Activated naive CD4-positive, alpha-beta T cell treated with anti-CD3 and anti-CD28 coated beads, Interleukin-2, amount 10 ng/mL, durations not matched to agents 7 days and 5 days (primary cell): ENCODE measurements at places on chromosomes 5 and 9.

DNA sequence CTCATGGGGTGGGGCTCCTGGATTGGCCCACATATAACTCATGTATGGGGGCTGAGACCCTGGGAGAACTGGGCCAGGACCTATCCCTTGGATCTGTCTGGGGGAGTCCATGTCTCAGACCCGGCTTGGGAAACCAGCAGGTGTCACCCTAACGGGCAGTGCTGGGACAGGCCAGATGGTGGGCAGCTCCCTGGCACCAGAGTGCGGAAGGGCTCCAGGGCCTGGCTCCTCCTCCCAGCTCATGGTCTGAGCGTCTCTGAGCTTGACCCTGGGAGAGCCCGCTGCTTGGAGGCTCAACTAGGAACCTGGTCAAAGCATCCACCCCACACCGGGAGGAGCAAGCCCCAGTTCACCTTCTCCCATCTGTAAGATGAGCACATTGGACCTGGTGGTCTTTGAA, 15.5 kb upstream of the NCS1 start:
- DNase-seq: no peak

DNA sequence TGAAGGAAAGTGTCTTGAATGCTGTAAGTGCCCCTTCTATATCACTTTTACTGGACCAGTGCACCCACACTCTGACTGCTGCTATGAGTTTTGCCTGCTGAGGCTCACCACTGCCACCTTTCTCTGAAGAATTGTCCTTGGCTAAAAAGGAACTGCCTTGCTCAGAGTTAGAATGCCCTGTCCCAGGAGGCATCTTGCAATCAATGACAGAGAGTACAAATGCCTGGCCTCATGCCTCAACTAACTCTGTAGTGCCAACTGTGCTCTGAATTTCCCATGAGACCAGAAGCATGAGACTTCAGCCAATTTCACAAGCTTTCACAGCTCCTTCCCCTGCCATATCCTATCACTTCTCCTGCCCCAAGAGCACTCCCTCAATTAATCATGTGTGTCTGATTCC, 569.7 kb downstream of the ZNF608 start:
- DNase-seq: no peak

GRCh38 chr9:73597771-73598170, 446.1 kb downstream of the ANXA1 start:
- no peak for DNase-seq

- DNase-seq: no peak
Measured at GRCh38 chr9:97470076-97470475, 31.4 kb upstream of the TMOD1 start.

GRCh38 chr5:160692271-160692670, 159.7 kb downstream of the ATP10B start:
- no peak for DNase-seq

GRCh38 chr5:172795318-172795977, 24.5 kb upstream of the DUSP1 start:
- DNase-seq: no peak

GRCh38 chr5:130110328-130110727, 206.1 kb downstream of the CHSY3 start:
- DNase-seq: no peak
